ENCODE measurements at places on chromosomes 1 and 21. TPM values are rescaled to one million over a fixed set of nuclear protein-coding genes. Genes with fewer than 3 reads are reported as not detected.

MYBPHL gene
- total RNA-seq, result not detected

LAMC1 gene
- 595 TPM for total RNA-seq

FAM177B gene
- not detected for total RNA-seq

LCA5L gene
- total RNA-seq, result 1.5 TPM

MYOM3 gene
- not detected for total RNA-seq

All from uterine smooth muscle cell (primary cell).